ENCODE measurements at places on chromosomes 5 and 9.

GRCh38 chr9:133713150-133713959, 24.8 kb downstream of the SARDH start:
- DNase-seq: no peak

DNA sequence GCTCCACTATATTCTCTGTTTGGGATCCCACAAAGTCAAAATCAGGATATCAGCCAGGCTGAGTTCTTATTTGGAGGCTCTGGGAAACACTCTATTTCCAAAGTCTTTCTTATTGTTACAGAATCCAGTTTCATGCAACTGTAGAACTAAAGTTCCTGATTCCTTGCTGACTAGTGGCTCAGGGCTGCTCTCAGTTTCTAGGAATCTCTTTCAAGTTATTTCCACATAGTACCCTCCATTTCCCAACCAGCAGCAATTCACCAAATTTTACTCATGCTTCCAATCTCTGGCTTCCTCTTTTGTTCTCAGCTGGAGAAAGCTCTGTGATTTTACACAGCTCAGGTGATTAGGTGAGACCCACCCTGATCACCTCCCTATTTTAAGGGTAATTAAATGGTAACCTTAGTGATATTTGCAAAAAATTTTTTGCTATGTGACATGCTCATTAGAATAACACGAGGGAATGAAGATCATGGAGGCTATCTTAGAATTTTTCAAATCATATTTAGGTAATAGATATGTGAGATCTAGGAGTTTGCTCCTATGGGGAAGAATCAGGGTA, 794.9 kb upstream of the ARRDC3 start:
- DNase-seq: no peak

GRCh38 chr9:126335837-126336735, 9.5 kb downstream of the MVB12B start:
- no peak for DNase-seq

GRCh38 chr9:99327667-99328066, 105.6 kb downstream of the SEC61B start:
- no peak for DNase-seq

DNA sequence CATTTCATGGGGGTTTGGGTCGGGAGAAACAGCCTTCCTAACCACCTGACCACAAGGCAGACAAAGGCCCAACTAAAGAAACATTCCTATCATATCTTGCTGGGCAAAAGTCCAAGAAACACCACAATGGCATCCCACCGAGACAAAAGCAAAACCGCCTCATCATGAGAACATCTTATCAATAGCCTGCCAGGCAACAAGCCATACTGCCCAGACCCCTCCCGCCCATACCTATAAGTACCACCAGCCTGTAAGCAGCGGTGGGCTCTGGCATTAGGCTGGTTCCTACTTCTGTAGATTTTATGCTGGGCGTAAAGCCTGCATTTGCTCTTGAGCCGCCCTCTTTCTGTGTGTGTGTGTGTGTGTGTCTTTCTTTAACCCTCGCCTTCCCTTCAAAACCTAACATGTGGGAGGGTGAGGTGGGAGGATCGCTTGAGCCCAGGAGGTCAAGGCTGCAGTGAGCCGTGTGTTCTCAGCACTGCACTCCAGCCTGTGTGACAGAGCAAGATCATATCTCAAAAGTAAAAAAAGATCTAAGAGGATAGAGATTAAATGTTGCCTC, 56.9 kb downstream of the PDE6A start:
- DNase-seq: no peak

DNA sequence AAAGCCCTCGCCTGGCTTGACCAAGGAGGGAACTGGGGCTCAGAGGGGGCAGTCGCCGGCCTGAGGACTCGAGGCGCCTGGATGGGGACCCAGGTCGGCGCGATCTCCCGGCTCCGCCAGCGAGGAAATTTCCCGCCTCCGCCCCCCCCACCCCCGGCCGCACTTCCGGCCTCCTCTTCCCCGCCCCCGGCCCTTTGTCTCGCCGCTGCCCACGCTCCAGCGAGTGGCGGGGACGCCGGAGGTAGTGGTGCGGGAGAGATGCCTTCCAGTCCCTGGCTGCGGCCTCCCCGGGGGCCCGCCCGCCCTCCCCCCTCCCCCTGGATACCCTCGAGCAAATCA, 448 bp upstream of the GPRIN1 start:
- DNase-seq: no peak

DNA sequence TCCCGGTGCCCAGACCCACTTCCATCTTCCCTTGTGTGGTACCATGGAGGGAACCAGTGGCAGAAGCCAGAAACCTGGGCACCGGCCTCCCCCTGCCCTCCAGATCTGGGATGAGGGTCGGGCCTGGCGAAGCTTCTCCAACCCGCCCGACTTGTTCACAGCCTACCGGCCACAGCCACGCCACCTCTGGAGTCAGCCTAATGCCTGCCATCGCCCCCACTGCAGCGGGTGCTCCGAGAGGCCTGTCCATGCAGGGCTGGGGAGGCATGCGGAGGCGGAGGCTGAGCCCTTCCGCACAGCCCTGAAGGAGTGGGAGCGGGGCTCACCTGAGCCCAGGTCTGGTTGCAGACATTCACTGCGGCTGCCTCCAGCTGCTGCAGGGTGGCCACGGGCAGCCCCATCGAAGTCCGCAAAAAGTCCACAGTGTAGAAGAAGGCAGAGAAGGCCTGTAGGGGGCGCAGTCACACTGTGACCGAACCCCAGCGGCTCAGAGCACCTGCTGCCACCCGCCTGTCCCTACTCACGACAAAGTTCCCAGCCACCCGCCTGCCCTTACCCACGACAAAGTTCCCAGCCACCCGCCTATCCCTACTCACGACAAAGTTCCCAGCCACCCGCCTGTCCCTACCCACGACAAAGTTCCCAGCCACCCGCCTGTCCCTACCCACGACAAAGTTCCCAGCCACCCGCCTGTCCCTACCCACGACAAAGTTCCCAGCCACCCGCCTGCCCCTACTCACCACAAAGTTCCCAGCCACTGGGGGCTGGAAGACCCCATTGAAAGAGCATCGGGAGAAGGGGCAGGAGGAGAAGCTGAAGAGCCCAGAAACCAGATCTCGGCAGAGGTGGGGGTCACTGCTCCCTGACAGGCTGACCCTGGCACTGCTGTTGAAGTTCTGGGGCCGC, 3.8 kb upstream of the NPDC1 start:
- peak; percentile 62 for DNase-seq

- DNase-seq: no peak
These were observed 26.3 kb upstream of the CORO2A start for GRCh38 chr9:98218562-98219363.

GRCh38 chr9:73024601-73025034, 71.8 kb upstream of the ALDH1A1 start:
- no peak for DNase-seq

DNA sequence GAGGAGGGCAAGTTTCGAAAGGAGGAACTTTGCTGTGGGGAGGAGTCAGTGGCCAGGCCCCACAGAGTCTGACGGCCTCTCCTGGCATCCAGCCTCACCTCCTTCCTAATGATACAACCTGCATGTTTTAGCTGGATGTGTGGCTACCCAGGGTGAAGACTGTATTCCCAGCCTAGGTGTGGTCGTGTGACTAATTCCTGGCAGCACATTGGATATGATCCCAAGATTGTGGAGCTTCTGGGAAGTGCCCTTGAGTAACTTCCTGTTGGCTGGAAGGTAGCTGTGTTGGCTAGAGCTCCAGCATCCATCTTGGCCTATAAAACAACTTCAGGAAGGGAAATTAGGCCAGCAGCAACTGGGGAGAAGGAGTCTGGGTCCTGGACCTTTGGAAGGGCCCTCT, 19.0 kb upstream of the LPCAT1 start:
- no peak for DNase-seq

GRCh38 chr5:154513669-154514084, 35.6 kb upstream of the HAND1 start:
- DNase-seq: no peak

DNA sequence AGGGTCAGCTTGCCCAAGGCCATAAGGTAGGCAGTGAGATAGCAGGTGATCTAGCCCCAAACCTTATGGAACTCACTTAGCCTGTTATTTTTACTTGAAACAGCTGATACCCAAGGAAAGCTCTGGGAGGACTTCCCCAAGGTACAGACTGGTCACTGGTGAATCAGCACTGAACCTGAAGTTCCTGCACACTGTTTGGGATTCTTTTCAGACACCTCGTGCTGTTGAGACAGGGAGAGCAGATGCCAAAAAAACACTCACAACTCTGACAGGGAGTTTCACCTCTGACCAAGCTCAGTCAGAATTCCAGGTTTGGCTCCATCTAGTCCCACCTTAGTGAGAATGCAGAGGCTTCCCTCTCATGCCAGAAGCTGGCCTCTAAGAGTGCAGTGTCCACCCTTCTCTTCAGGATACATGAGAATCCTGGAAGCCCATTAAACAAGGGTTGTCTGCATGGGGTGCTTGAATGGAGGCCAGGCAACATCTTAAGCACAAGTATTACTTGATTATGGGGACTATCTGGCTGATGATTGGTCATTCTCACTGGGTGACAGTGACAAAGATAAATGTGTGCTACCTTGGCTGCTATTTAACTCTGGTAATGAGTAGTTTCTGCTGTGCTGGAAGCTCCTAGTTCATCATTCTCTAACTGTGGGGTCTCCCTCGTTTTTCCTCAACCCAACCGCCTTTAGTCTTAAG, 122.8 kb upstream of the SLIT3 start:
- no peak for DNase-seq

DNA sequence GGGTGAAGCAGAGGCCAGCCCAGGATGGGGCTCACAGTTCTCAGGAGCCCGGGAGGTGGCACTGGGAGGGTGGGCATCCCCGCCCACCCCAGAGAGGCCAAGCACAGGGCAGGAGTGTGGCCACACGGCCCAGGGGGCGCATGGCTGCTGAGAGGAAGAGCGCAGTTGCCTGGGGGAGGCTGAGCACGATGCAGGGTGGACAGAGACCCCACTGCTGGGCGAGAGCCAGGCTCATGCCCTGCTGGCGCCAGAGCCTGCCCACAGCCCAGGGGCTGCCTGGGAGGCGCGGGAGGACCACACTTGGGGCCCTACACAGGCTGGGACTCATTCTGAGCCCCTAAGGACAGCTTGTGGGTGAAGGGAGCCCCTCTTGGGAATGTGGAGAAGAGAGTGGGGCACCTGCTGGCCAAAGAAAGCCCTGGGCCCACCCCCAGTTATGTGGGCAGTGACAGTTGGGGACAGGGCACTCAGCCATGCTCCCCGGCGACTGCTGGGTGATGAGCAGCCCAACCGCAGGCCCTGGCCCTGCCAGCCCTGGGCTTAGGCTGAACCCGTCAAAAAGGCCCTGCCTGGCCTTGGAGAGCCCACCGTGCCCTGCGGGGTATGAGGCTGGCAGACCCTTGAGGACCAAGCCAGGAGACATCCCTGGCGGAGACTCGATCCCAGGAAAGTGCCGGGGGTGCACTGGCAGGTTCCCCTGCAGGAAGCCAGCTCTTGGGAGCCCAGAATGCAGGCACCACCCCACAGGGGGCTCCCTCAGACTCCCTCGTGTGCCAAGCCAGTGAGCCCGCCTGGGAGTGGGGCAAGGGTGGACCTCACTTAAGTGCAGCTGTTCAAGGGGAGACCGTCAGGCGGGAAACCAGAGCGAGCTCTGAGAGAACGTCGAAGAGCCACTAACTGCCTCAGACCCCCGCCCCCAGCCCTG, 21.6 kb upstream of the CAMSAP1 start:
- DNase-seq: no peak

Data from CD4-positive, alpha-beta T cell (primary cell).